ENCODE measurements at places on chromosomes 16 and 17.

- DNase-seq, result no peak
These were observed at the start of gene HAP1 for GRCh38 chr17:41734139-41734948. TSS of gene HAP1 (minus strand) at chr17:41734643. CDS start at chr17:41734634, 9 bp downstream.

DNA sequence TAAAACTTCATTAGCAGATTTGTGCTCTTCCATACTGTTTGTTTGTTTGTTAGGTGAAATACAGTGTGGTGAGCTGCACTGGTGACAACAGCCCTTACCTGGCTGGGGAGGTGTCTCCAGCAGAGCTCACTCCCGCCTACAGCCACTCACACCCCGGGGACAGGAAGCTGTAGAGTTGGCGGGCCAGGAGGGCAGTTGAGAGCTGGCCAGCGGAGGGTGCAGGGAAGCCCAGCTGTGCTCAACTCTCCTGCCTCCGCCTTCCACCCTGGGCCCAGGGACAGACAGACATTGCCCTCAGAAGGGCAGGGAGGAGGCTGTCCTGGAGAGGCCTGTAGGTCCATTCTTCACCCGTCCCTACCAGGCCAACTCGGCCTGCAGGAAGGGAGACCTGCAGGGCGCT lies 48.6 kb upstream of the PVALEF start:
- no peak for DNase-seq

GRCh38 chr16:21626659-21627277 lies 25.6 kb downstream of the IGSF6 start:
- no peak for DNase-seq

DNA sequence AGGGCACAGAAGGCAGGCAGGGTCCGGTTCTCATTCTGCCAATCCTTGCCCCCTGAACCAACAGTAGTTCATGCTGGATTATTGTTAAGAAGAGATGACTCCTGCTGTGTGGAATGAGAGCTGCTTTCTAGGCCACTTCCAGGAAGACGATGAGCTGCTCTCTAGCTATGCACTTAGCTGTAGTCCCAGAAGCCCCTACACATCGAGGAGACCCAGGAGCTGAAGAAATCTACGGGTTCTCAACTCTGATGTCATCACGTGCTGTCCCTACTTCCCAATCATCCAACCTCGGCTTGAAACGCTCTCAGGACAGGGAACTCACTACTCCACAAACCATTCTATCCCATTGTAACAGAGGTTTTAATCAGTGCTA lies 29.0 kb upstream of the EMP2 start:
- no peak for DNase-seq

GRCh38 chr17:40727447-40728231 lies 24.1 kb upstream of the KRT24 start:
- no peak for DNase-seq

- DNase-seq, result peak; percentile 75
These were observed 10.8 kb downstream of the HID1 start for GRCh38 chr17:74961657-74962350.

DNA sequence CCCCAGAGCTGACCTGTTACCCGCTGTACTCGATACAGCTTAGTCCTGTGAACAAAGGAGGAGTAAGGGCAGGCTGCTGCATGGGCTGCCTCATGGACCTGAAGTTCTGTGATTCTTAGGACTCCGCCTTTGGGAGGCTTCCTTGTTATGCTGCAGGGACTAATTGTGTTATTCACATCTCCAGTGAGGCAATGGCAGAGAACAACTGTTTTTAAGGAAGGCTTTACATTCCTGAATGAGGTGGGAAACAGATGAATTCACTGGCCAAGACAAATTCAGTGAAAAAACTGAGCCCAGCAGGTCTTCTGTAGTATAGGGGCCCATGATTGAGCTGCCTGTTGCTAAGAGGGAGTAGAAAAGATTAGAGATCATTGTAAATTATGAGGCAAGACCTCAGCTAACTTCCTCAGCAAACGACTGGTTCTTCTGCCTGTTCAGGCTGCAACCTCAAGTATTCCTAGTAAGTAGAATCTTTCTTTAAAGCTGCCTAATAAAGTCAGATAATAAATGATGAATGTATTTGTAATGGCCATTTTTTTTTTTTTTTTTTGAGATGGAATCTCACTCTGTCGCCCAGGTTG lies 26.3 kb downstream of the ADORA2B start:
- no peak for DNase-seq

- DNase-seq, result no peak
These were observed 81.0 kb upstream of the HS3ST2 start for GRCh38 chr16:22732959-22733358.

GRCh38 chr16:49855280-49855821 lies 561 bp downstream of the ZNF423 start:
- peak; percentile 53 for DNase-seq

DNA sequence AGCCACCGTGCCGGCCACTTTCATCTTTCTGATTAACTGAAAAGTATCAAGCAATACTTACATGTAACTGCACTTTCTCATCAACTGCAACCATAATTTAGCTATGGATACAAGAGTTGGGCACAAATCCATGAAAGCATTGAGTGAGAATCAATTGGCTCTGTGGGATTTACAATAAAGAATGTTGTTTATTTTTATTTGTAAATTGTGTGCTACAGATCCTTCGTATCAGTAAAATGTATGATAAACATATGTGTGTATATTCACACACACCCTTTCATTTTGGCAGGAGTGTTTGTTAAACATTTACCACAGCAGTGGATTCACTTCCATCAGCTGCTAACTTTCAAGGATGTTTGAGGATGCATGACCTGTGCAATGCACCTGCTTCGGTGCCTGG lies 411.0 kb downstream of the WWOX start:
- no peak for DNase-seq

- no peak for DNase-seq
These were observed 74.9 kb upstream of the ZFHX3 start for GRCh38 chr16:73122604-73123391.

GRCh38 chr16:56726283-56726682 lies 3.6 kb upstream of the NUP93 start:
- no peak for DNase-seq

- no peak for DNase-seq
These were observed 231.4 kb upstream of the WSCD1 start for GRCh38 chr17:5838661-5839300.

GRCh38 chr16:20053336-20053735 lies 20.4 kb downstream of the GPR139 start:
- no peak for DNase-seq
